ENCODE measurements at places on chromosomes 2 and 18. TPM values are rescaled to one million over a fixed set of nuclear protein-coding genes. Genes with fewer than 3 reads are reported as not detected.

- no peak for DNase-seq
Measured at GRCh38 chr2:45586600-45586999, 24.5 kb downstream of the SRBD1 start.

- no peak for DNase-seq
Measured at GRCh38 chr18:26052505-26052904, 37.9 kb downstream of the SS18 start.

GRCh38 chr2:240983361-240983995, 14.9 kb upstream of the SNED1 start:
- DNase-seq = peak; percentile 34

GRCh38 chr2:173386738-173387065, 32.0 kb downstream of the CDCA7 start:
- DNase-seq = no peak

DNA sequence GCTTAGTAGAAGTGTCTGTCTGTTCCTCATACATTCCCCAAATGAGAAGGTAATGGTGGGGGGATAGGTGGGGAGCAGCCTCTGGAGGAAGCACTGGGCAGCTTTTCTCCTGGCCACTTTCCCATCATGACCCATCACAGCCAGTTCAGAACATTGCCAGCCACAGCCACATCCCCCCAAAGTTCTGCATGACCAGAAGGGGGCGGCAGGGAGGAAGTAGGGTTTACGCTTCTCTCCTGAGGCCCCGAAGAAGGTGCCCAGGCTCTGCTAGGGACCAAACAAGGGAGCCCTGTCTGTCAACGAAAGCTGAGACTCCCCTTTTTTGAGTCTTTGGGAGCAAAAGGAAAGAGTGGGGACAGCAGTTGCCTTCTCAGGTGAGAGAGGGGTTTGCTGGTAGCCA, 7.7 kb downstream of the IGFBP5 start:
- no peak for DNase-seq

DNA sequence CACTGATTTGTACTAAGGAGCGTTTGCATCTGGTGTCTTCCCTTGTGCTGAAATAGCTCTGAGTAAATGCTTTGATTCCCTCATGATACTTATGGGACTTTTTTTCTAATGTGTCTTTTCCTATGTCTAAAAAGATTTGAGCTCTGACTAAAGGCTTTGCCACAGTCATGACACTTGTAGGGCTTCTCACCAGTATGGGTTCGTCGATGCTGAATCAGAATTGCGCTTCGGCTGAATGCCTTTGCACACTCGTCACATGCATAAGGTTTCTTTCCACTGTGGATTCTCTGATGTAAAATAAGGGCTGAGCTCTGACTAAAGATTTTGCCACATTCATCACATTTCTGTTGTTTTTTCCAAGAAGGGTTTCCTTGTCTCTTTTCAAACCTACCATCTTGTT, 8.0 kb downstream of the ZNF396 start:
- no peak for DNase-seq

CRACDL gene
- 0.45 TPM for polyA plus RNA-seq

PAX8 gene
- 0.09 TPM for polyA plus RNA-seq

GTF2A1L gene
- polyA plus RNA-seq = not detected
